ENCODE measurements at places on chromosomes 4 and X.

- DNase-seq: no peak
Measured at GRCh38 chr4:9969526-9970398, 51.5 kb downstream of the SLC2A9 start.

GRCh38 chr4:142752202-142752786, 93.8 kb downstream of the INPP4B start:
- DNase-seq: no peak

GRCh38 chr4:175560604-175561003, 251.5 kb downstream of the GPM6A start:
- DNase-seq: peak; percentile 52

DNA sequence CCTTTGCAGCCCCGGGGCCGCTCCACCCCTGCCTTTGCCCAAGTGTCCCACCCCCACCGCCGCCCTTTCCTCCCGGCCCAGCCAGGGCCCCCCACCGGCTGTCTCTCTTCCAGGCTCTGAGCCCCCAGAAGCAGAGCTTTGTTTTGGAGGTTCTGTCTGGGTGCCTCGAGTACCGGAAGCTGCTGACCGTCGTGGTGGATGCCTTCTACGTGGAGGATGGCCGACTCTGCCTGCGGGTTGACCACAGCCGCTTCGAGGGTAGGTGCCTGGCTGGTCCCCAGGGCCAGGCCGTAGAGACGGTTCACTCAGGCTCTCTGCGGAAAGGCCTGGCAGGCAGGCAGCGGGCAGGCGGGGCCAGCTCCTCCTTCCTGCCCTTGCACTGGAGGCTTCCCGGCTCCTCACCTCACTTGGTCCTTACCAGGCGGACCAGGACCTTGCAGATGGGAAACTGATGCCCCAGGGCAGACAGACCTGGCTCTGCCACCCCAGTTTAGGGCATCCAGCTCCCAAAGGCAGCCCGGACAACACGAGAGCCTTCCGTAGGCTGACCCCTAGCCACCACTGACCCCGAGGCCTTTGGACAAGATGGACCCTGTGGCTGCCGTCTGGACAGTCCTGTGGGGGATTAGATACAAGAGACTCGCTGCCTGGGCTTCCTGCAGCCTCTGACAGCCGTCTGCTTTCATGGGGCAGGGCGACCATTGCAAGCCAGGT, 18.2 kb downstream of the CFAP99 start:
- DNase-seq: no peak

GRCh38 chr4:146099585-146099984, 75.9 kb upstream of the LSM6 start:
- no peak for DNase-seq

GRCh38 chr4:40206426-40206825, 9.6 kb downstream of the RHOH start:
- DNase-seq: no peak

- DNase-seq: no peak
Measured at GRCh38 chrX:68596871-68597270, 50.6 kb upstream of the STARD8 start.

- DNase-seq: no peak
Measured at GRCh38 chrX:103056902-103057301, 7.1 kb downstream of the BEX1 start.

DNA sequence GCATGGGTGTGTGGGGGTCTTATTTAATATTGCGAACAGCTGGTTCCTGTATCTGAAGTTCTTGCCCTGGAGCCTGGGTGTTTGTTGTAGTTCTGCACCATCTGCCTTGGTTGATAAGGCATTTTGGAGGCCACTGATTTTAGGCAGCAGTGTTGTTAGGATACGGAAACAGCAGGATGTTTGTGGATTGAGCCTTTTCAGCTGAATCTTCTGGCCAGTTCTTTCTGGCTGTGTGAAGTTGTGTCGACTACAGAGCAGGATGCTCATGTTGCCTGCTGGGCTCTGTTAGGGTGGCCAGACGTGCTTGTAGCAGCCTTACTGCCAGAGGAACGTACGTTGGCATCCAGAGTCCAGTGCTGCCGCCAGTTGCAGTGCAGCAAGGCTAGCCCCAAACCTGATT, 134.2 kb downstream of the PTTG2 start:
- DNase-seq: no peak

DNA sequence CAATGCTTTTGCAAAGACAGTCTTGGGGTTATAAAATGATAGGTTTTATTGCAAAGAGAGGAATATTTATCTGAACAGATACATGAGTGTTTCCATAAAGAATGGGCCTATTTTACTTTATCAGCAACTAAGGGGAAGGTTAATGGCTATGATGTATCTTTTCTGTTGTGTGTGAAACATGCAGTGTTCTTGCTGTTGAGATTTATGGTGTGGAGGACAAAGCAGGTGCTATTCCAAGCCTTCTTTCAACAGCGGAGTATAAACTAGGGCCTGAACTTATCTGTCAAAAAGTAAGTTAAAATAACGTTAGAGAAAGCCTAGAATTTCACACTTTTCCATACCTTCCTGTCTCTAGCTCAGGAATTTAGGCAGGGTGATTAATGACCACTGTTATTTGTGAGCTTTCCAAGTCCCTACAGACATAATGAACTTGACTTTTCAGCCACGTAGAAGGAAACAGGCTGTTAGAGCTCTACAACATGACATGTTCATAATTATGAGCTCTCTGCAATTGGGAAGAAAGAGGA, 411.4 kb downstream of the IL1RAPL1 start:
- DNase-seq: no peak

DNA sequence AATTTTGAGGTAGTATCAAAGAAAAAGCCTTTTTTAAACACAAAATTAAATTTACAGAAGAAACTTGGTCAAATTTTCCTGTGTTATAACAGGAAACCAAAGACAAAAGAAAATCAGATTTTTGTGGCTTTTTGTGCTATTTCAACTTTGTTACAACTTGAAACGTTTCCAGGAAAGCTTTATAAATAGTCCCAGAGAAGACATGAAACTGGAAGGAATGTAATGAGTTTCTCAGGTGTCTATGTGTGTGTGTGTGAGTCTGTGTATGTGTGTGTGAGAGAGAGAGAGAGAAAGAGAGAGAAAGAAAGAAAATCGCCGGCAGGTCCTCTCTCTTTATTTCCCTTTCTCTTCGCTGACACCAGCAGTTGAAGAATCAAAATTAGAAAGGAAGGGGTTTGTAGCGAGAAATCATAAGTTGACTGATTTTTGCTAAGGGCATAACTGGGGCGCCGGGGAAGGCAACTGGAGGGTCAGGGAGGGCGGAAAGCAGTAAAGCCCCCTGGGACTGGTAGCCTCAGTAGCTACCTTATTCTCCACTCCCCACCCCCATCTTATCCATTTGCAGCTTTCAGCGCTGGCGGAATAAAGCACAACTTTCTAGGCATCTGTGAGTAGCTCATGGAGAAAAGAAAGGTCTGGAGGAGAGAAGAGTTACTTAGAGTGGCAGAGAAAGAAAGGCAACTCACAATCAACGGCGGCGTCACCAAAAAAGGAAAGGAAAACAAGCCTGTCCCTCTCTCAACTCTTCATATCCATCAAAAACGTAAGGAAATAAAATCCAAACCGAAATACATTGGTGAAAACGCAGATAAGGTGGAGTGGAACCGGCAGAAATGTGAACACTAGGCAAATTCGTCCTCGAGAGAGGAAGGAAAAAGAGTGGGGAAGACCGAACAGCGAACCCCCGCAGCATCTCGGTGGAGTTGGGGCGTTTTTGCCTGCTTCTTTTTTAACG, 1.3 kb downstream of the TMEM47 start:
- no peak for DNase-seq

DNA sequence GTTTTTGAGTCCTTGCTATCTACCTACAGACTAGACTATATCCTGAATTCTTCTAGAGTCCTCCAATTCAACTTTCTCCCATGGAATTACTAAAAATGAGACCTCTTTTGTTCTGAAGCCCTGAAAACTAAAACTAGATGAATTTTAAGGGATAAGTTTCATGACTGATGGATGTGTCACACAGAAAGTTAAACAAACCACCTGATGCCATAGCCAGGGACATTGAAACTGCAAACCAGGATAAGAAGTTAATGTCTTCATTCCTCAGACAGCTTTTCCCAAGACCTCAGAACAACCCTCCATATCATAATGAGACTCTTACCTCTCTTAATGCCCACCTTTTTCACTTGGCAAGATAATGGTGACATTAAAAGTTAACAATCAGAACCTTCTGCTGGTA, 81.5 kb upstream of the PTPN13 start:
- no peak for DNase-seq

- DNase-seq: no peak
Measured at GRCh38 chrX:146243041-146243440, 425.4 kb downstream of the SLITRK2 start.

- DNase-seq: no peak
Measured at GRCh38 chrX:139126493-139126892, 404.0 kb upstream of the F9 start.

GRCh38 chr4:176360446-176360845, 40.7 kb downstream of the SPCS3 start:
- no peak for DNase-seq

- DNase-seq: no peak
Measured at GRCh38 chr4:25450491-25450901, 73.4 kb downstream of the ANAPC4 start.

- DNase-seq: no peak
Measured at GRCh38 chr4:91447168-91447567, 856.6 kb upstream of the GRID2 start.

DNA sequence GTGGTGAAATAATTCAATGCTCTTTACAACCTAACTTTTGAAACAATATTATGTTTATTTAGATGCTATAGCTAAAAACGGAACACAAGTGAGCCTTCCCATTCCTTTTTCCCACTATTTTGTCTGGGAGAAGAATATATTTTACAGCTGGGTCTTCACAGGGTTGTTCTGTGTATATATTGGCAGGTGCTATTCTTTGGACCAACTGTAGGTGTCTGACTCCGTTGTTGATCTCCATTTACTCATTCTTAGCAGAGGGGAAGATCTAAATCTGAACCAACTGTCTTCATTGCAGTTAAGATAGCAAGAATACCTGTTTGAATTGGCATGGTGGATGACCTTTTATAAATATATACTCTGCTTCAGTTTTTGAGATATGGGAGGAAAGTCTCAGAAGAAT, 257.4 kb downstream of the CFAP299 start:
- no peak for DNase-seq

DNA sequence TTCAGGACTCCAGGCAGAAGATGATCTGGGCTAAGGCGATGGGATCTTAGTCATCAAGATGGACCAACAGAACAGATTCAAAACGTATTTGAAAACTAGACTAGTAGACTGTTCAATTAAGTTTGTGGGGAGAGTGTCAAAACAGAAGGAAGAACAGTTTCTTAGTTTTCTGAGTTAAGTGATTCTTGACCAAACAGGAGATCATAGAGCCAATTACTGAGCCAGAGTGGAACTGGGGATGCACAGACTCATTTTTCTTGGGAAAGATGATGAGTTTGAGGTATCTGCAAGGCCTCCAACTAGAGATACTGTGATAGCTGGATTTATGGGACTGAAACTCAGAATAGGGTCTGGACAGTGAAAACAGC, 119.5 kb downstream of the REELD1 start:
- DNase-seq: no peak

Measured in NCI-H1417 treated with DMSO at 0.1 percent for 48 hours (cell line).